Endothelial cell (in vitro differentiated cells): ENCODE measurements at places on chromosomes 3 and 15. TPM values are rescaled to one million over a fixed set of nuclear protein-coding genes. Genes with fewer than 3 reads are reported as not detected.

TNNC1 gene
- total RNA-seq: 0.67 TPM

CNTN4 gene
- total RNA-seq: not detected

ECE2 gene
- total RNA-seq: not detected

SNX22 gene
- total RNA-seq: 0.41 TPM
